ENCODE measurements at places on chromosomes 2 and 18.
A peak's percentile ranks its signal among the peaks of the same experiment; 100 is the strongest.

GRCh38 chr2:216863946-216864345 is 4.1 kb upstream of the TNP1 start:
- no peak for DNase-seq

DNA sequence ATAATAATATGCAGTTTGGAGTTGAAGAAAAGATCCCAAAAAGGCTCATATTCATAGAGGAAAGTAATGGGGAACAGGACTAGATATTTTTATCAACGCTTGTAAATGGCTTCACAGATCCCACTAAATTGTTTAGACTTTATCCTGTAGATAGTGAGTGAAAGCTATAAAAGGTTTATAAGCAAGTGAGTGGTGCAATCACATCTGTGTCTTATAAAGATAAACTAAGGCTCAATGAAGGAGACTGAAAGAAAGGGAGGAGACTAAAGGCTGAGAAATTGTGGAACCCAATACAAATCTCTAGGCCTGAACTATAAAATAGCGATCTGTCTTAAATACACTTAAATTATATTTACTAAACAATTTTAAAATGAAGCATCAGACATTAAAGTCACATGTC is 7.7 kb downstream of the SP3 start:
- DNase-seq: no peak

DNA sequence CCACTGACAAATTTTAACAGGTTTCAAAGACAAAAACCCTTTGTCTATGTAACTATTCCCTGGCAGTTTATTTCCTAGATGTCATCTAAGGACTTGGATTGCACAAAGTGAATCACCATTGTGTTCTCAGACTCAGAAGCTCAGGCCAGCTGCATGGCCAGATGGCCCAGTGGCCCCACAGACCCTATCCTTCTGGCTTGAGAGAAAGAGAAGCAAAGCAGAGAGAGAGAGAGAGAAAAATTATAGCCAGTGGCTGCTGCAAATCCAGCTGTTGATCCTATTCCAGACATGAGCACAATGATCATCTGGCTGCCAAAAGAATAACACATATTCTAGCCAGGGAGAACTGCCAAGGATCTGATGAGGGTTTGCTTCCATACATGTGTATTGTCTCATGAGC is 25.8 kb downstream of the CTLA4 start:
- no peak for DNase-seq

DNA sequence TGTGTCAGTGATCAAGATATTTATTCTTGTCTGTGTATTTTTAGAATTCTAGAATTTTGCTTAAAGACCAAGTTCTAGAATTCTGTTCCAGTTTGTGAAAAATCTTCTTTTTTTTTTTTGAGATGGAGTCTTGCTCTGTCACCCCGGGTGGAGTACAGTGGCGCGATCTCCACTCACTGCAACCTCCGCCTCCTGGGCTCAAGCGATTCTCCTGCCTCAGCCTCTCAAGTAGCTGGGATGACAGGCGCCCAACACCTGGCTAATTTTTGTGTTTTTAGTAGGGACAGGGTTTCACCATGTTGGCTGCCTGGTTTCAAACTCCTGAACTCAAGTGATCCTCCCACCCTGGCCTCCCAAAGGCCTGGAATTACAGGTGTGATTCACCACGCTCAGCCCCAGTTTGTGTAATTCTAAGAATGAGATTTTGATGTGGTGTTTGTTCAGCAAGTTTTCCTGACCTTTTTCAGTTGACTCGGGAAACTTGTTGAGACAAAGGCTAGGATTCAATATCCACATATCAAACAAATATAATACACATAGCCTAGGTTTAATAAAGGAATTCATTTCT is 3.6 kb downstream of the EIF5B start:
- no peak for DNase-seq

DNA sequence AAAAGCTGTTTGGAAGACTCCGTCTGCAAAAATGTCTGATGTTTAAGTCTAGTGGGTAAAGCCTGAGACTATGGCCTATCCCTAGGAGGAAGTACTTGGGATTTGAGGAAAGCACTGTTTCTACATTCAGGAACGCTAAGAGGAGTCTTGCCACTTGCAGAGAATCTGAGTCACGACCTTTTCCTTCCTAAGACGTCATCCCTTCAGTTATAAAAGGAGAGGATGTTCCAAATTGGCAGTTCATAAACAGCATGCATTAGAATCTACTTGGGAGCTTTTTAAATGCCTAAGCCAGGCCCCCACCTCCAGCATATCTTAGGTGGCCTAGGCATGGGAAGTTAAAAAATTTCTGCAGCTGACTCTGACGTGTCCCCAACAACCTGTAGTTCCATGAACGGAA is 125.9 kb downstream of the TTC32 start:
- no peak for DNase-seq

- DNase-seq: no peak
Observed at GRCh38 chr2:215207041-215207440, 68.6 kb upstream of the ABCA12 start.

GRCh38 chr18:23484561-23485182 is 18.6 kb upstream of the RMC1 start:
- DNase-seq: no peak

GRCh38 chr2:6932828-6933227 is 15.6 kb downstream of the RNF144A start:
- no peak for DNase-seq

- no peak for DNase-seq
Observed at GRCh38 chr2:74383254-74383653, 3.1 kb upstream of the DCTN1 start.

GRCh38 chr2:191298306-191298705 is 53.1 kb downstream of the MYO1B start:
- no peak for DNase-seq

GRCh38 chr2:191012845-191013681 is 908 bp downstream of the STAT1 start:
- DNase-seq: no peak

GRCh38 chr2:158724803-158725381 is 70.2 kb upstream of the DAPL1 start:
- DNase-seq: no peak

DNA sequence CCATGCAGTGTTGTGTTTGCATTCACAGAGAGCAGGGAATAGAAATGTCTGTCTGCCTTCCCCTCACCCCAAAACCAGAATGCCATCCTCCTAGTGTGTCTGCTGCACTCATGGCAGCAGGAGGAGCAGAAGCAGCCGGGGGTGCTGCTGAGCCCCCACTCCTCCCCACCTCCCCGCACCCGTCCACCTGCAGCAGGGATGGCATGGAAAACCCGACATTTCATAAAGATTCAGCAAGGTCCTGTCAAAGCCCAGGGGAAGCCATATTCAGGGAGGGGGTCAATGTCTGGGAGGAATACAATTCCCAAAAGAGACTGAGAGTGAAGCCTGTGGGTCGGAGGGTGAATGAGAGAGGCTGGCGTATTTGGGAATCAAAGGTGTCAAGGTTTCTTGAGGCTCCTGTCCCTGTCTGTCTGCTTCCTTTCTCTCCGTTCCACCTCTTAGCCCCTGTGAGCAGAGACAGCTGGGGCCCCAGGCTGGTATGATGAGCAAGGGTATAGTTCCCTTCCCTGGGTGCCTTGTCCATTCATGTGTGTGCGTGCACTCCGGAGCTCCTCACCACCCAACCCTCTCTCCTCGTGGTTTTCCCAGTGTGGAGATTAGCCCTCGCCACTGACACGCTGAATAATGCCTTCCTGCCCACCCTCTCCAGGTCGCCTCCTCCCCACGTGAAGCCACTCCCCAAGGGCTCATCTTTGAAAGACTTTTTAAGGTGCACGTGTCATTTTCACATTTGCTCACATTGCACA is 133.5 kb upstream of the ZNF236 start:
- DNase-seq: no peak

DNA sequence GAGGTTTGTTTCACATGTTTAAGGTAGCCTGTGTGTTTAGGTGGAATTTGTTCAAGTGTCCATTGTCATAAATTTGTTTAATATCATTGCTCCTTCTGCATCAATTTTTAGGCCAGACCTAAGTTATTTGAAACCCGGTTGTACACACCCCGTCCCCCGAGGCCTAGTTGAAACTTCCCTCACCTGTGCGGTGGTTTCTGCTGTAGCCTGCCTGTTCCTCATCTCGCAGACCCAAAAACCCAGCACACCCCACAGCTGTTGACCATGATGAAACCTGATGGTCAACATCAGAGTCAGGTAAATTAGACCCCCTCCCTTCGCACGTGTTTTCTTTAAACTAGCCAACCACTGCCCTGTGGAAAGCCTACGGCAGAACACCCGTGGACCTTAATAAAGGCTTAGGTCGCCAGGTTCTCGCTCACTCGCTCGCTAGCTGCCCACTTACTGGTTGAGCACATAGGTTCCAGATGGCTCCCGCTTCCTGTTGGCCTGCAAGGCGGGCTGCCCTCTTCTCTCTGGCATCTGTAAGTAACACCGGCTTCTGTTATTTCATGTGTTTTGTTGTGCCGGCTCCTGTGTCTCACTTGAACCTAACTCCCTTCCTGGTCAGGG is 64.4 kb downstream of the EML6 start:
- no peak for DNase-seq

GRCh38 chr2:121505986-121506586 is 24.6 kb upstream of the RNU4ATAC start:
- DNase-seq: no peak

GRCh38 chr2:63850649-63851048 is 9.0 kb downstream of the UGP2 start:
- no peak for DNase-seq

DNA sequence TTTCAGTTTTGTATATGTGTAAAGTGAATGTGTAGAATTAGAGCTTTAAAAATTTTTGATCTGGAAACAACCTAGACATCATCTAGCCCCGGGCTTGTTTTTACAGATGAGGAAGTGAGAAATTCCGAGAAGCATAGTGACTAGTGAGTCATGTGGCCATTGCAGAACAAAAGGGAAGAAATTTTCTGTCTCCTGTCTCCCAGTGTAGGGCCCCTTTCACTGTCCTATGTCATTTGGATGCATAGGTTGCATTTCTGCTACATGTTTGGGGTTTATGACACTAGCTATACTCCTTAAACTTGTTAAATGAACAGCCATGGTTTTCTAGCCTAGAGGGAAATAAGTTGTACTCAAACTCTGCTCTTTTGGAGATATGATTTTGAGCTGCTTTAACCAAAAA is 84.6 kb downstream of the PLCL1 start:
- peak; percentile 95 for DNase-seq

DNA sequence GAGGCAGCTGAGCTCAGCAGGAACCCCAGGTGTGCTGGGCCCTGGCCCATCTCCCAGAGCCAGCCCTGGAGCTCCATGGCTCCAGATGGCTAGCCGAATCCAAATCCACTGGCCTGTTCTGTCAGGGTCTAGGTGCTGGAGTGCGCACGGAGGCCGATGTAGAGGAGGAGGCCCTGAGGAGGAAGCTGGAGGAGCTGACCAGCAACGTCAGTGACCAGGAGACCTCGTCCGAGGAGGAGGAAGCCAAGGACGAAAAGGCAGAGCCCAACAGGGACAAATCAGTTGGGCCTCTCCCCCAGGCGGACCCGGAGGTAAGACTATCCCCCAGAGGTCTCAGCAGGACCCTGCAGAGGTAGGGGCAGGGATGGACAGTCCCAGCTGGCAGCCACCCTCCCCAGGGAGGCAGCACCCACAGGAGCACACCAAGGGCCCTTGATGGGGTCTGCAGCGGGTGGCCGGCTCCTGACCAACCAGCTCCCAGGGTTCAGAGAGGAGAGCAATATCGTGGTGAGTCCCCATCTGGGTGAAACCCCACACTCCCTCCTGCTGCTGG is 26.1 kb upstream of the PRLH start:
- DNase-seq: no peak

DNA sequence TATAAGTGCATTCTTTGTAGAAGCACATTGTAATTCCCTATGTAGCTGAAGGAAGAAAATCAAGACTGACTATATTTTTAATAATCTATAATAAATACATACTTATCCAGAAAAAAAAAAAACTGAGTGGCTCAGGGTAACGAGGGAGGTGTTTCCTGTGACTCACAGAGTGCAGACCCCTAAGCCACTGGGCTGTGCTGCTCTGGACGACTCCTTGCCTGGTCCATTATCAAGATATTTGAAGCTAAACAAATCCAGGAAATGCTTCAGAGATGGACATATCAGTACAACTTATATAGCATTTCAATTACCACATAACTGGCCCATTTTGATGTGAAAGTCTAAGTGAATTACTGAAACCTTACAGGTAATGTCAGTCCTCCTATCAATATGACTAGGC is 80.6 kb downstream of the PIGN start:
- no peak for DNase-seq

DNA sequence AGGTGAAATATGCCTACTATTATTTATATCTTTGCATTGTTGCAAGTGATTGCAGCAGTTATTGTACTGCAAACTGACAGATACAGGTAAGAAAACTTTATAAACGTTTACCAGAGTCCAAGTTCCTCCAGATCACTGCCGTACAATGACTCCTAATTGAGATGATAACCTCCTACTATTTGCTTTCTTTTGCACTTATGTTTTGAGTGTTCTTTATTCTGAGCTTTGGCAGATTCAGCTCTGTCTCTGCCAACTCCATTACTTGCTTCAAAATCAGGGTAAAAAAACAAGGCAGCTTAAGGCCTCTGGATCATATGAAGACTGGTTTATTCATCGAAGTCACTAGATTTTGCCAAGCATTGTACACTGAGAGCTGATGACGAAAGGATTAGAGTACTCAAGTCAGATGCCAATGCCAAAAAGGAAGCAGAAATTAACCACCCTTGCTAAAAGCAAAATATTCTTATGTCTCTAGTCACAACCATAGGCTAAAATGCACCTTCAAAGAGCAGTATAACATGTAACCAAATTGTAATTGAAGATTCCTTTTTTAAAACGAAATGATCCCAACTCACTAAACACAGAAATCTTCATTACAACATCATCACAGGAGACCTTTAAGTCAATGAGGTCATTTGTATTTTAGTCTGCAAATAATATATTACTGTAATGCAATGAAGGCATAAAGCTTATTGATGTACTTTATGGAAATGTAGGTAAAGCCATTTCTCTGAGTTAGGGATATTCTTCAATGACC is 10.5 kb upstream of the IKZF2 start:
- DNase-seq: no peak

GRCh38 chr2:112547333-112547732 is 5.1 kb downstream of the POLR1B start:
- DNase-seq: peak; percentile 18

DNA sequence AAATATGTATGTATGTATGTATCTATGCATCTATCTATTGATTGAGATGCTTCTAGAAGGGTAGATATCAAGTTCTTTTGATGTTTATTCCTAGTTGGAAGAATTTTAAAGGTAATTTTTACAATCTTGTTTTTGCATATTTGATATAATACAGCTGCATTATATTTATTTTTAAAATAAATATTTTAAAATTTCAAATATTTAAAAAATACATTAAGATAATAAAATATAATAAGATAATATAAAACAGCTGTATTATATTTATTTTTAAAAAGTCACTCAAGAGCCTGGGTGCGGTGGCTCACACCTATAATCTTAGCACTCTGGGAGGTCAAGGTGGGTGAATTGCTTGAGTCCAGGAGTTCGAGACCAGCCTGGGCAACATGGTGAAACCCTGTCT is 92.5 kb downstream of the LIPG start:
- no peak for DNase-seq
